ENCODE measurements at places on chromosomes 5 and 9.

- DNase-seq = no peak
Measured at GRCh38 chr5:122718611-122719010, 56.3 kb upstream of the SNX2 start.

- no peak for DNase-seq
Measured at GRCh38 chr9:5820425-5820824, 12.5 kb downstream of the ERMP1 start.

DNA sequence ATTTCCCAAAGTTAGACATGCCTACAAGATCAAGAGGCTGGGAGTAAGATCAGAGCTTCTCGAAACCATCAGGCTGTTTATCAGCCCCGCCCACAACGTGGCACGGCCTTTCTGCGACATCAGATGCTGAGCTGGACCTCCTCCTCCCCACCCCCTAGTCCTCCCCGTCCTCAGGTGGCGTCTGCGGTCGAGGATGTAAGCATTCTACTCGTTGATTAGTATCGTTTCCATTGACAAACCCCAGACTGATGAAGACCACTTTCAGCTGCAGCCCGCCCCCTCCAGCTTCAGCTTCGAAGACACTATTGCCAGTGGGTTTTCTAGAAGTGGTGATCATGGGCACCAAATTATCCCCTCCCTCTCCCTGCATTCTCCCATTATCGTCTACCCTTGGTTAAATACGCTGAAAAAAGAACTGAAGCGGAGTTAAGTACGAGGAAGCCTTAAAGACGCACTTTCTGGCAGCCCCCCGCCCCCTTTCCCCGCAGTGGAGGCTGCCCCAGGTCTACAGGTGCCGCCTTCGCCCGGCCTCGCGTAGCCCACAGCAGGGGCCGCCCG lies 1.1 kb downstream of the PPIC start:
- no peak for DNase-seq

DNA sequence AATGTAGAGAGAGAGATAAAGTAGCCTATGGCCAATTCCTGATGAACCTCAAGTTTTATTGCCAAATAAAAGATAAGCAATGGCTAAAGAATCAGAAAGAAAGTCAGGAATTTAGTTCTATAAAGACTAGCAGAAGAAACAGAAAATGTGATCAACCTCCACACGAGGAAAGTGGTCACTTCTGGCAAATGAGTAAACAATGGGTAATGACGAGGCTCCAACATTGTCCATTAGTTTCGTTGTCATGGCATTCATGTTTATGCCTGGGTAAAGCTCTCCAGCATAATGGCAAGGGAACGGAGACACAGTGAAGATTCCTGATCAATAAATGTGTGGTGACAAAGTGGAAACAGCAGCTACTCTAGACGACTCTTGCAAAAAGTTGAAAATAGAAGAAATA lies 341.8 kb upstream of the CTNND2 start:
- DNase-seq = no peak

- no peak for DNase-seq
Measured at GRCh38 chr9:130394814-130395470, 49.8 kb upstream of the ASS1 start.

- no peak for DNase-seq
Measured at GRCh38 chr5:123856766-123857165, 344.8 kb downstream of the CSNK1G3 start.

GRCh38 chr5:135832941-135833920 lies 1.2 kb upstream of the SLC25A48 start:
- no peak for DNase-seq

DNA sequence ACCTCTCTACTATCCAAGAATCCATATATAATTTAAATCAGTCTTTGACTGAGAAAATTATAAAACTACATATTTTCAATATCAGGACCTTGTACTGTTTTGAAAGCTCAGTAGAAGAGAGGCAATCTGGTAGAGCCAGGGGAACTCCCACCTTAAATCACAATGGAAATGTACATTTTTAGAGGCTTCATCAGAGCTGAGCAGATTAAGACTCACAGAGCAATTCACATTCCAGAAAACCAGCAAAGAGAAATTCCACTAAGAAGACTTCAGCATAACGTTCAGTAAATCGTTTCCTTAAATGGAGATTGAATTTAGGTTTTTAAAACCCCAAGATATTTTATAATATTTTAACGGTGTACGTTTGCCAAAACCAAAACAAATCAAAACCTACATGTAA lies 227.8 kb upstream of the TRPM3 start:
- DNase-seq = no peak

- DNase-seq = no peak
Measured at GRCh38 chr5:60356745-60357144, 343.2 kb downstream of the DEPDC1B start.

DNA sequence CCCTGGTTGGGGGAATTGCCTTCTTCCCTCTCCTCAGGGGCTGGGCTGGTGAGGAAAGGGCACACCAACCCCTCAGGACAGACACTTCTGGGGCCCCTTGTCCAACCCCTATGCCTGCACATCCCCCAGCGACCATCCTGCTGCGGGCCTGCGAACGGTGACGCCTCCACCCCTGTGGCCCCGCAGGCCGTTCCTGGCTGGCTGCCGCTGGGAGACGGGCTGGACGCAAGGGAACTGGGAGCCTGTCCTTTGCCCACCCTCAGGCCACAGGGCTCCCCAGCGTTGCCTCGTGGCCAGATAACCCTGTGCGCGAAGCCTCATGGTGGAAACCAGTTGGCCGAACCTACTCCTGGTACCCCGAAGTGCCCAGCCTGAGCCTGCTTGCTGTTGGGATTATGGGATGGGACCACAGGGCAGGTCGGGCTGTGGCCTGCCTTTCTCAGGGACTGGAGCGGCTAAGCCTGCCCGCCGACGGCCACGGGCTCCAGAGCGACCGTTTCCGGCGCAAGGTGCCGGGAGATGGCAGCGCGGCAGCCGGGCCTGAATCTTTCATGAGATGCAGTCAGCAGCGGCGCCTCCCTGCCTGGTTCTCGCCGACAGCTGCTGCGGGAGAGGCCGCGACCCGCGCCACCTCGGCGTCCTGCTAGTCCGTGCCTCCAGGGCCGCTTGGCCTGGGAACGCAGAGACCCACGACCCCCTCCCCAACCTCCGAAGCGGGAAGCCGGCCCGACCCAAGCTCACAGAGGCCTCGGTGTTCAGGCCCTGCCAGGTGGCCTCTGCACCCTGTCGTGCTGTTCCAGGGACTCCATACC lies 6.5 kb upstream of the PITX1 start:
- no peak for DNase-seq

- DNase-seq = no peak
Measured at GRCh38 chr5:16669776-16670175, 53.0 kb upstream of the RETREG1 start.

GRCh38 chr9:120336021-120336752 lies 243.8 kb downstream of the CDK5RAP2 start:
- no peak for DNase-seq

GRCh38 chr9:101427358-101427757 lies 8.2 kb downstream of the ALDOB start:
- no peak for DNase-seq

- no peak for DNase-seq
Measured at GRCh38 chr9:124479371-124479770, 27.8 kb downstream of the NR5A1 start.

DNA sequence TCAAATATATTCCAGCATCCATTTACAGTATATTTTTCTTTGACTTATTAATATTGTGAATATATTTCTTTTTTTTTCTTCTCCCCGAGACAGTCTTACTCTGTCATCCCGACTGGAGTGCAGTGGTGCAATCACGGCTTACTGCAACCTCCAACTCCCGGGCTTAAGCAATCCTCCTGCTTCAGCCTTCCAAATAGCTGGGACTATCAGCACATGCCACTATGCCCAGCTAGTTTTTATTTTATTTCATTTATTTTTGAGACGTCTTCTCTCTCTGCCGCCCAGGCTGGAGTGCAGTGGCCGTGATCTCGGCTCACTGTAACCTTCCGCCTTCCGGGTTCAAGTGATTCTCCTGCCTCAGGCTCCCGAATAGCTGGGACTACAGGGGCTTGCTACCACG lies 7.4 kb upstream of the GLIPR2 start:
- no peak for DNase-seq

- DNase-seq = no peak
Measured at GRCh38 chr5:142846406-142846805, 76.2 kb downstream of the ARHGAP26 start.

- no peak for DNase-seq
Measured at GRCh38 chr9:81822301-81822865, 105.8 kb upstream of the SPATA31D4 start.

DNA sequence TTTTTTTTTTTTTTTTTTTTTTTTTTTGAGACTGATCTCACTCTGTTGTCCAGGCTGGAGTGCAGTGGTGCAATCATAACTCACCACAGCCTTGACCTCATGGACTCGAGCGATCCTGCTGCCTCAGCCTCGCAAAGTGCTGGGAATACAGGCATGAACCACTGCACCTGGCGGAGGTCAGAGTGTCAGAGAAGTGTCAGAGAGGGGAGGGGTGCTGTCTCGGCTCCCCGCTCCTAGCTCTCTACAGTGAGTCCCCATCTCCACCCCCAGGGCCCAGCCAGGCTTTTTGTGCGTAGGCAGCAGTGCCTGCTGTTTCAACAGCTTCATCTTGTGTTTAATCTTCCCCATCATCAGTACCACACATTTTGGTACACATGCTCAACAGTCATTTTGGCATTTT lies 38.3 kb downstream of the SAR1B start:
- no peak for DNase-seq

- no peak for DNase-seq
Measured at GRCh38 chr5:12652201-12652600, 748.0 kb upstream of the CTNND2 start.

- no peak for DNase-seq
Measured at GRCh38 chr9:70494221-70494620, 79.8 kb upstream of the KLF9 start.

GRCh38 chr9:86368871-86369521 lies 14.8 kb upstream of the TUT7 start:
- DNase-seq = no peak

DNA sequence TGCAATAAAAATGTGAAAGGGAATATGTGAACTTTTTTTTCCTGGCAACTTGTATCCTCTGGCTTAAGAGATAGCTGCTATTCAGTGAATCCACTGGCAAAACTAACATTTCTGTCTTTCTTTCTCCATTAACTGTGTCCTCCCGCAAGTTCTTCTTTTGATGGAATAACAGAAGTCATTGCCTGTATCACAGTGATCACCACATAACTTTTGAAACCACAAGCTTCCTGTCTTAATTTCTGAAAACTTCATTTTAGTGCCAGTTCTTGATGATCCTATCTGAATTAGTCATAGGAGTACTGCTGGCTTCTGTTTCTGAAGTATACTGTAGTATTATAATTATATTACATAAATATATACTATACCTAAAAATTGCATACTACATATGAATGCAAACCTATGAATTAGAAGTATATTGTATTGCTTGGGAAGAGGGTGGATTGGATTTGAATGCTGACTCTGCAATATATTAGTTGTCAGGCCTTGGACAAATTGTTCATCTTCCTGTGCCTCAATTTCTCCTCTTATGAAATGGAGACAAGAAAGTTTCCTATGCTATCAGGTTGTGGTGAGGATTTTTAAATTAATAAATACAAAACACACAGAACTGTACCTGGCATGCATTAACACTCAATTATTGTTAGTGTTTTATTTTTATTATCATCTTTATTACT lies 441.6 kb downstream of the CETN3 start:
- DNase-seq = no peak

Measured in stimulated activated CD8-positive, alpha-beta memory T cell treated with anti-CD3 and anti-CD28 coated beads, Interleukin-15, amount 100 ng/mL, for 4 hours (primary cell).